HT1080 (cell line): ENCODE measurements at places on chromosomes 2 and 18.
A peak's percentile ranks its signal among the peaks of the same experiment; 100 is the strongest.

- no peak for DNase-seq
Measured at GRCh38 chr18:35623255-35623654, 41.7 kb downstream of the GALNT1 start.

DNA sequence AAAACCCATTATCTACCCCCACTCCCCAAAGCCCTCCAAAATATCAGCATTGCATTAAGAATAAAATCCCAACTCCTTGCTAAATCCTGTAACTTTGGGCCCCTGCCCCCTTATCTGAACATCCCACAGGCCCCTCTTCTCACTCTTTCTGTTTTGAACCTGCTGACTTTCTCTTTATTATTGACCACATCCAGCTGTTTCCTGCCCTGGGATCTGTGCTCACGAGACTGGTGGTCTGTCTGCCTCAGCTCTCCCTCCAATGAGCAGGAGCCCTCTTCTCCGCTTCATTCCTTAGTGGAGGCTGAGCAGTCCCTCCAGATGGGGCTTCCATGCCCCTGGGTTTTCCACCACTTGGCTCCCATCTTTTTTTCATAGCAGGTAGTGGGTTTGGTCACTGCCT, 116.9 kb downstream of the ACKR3 start:
- DNase-seq = no peak

- DNase-seq = no peak
Measured at GRCh38 chr2:106812383-106812782, 73.6 kb downstream of the ST6GAL2 start.

- DNase-seq = no peak
Measured at GRCh38 chr2:219122202-219122980, 38.2 kb downstream of the NHEJ1 start.

DNA sequence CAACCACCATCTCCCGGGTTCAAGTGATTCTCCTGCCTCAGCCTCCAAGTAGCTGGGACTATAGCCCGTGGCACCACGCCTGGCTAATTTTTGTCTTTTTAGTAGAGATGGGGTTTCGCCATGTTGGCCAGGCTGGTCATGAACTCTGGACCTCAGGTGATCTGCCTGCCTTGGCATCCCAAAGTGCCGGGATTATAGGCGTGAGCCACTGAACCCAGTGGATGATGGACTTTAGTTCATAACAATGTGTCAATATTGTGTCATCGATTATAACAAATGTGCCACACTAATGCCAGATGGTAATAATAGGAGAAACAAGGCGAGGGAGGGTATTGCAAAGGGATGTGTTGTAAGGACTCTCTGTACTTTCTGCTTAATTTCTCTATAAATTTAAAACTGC, 216.6 kb downstream of the ZBTB7C start:
- no peak for DNase-seq

- DNase-seq = peak; percentile 17
Measured at GRCh38 chr2:210195101-210195852, 24.1 kb upstream of the KANSL1L start.
